CD4-positive, alpha-beta T cell treated with Interleukin-15 for 4 hours (primary cell): ENCODE measurements at places on chromosomes 7 and 10.

DNA sequence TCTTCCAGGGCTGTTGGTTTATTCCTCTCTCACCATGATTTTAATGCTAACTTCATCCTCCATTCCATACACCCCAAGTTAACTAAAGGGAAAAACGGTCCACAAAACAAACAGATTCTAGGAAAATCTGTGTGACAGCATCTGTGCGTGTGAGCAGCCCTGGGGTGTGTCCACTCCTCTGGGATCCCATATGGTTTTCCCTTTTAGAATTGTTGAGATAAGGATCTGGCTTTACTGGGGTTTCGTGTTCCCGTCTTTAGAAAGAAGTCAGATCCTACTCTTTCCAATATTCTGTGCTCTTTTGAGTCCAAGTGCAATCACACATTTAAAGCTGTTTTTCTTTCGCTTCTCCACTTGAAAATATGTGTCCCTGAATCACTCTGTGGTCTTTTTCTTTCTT, 257.1 kb downstream of the KLF6 start:
- DNase-seq, result no peak

DNA sequence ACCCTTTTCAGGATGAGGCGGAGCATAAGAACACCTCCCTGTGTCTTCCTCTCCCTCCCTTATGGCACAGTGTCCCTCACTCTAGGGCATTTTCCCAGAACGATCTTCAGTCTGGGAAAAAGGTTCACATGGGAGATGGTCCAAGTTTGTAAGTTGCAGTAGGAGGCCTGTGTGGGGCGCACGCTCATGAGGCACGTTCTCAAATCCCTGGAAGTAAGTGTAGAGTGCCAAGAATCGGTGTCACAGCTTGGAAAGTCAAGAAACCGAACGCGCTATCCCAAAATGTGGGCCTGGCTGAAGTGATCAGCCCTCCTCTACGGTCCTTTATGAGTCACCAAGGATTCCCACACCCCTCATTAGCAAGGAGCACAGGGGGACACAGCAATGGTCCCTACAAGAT, 23.9 kb upstream of the SMARCD3 start:
- no peak for DNase-seq

DNA sequence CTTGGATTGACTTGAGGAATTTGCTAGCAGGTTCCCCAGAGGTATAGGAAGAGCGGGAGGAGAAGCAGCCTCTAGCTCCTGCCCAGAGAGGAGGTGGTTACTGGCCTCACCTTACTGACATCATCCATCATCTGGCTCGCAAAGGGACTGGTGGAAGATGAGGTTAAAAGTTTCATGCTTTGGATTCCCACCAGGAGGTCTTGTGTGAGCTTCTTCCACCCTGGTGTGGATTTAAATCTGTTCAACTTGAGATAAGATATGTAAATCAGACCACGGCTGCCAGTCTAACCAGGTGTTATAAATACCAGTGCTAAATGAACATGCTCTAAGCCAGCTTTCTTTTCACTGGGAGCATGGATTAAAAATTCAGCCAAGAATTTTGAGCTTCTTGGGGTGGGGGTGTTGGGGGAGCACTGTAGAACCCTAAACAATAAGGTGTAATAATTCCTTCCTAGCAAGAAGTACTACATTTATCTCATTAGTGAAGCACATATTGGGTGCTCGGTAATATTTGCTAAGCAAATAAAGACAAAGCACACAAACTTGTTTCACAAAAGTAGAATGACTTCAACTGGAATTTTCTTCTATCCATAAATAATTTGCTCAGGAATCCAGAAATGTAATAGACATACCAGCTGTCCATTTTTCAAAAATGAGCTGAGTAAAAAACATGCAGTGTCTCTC, 7.8 kb downstream of the PROSER2 start:
- no peak for DNase-seq

GRCh38 chr10:61376908-61377368, 76.2 kb downstream of the TMEM26 start:
- DNase-seq, result no peak

DNA sequence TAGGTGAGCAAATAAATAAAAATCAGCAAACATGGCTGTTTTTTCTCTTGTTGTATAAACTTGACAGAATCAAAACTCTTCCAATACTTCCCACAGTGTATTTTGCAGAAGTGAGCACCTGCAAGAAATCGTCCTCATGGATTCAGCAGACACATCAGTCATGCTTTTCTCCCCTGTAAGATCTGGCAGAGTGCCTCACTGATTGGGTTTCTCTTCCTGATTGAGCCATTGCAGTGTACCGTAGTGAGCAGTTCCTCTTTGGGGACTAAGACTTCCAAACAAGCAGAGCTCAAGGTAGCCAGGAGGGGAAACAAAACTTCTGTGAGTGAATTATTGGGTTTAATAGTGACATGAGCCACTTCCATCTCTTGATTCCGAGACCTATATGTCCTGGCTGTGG, 2.2 kb upstream of the CCDC3 start:
- no peak for DNase-seq

GRCh38 chr10:47249881-47250280, 50.1 kb upstream of the GDF10 start:
- no peak for DNase-seq

- no peak for DNase-seq
Observed at GRCh38 chr10:114257498-114257897, 18.4 kb downstream of the VWA2 start.

DNA sequence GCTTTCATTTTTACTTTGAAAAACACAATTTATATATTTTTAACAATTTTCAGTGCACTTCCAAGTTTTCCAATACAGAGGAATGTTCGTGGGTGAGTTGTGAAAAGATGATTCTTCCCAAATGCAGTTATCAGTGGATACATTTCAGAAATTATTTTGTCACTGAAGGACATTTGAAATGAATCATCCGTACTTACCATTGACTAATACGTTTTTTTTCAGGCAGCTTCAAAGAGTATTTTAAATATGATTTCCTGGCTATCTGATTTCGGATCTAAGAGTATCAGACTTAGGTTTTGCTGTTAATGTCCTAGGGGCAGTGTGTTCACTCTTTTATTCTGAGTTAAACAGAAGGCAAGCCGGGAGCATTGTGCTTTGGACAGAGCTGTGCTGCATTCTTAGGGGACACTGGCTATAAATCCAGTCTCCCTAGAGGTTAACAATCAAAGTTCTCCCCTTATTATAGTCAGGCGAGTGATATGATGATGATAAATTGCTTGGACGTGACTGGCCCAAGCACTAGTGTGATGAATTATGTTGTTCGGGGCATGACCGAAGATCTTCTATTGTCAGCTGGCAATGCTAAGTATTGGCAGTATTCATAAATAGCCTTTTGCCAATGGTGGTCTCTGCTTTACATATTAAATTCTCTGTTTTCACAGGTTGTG, 4.5 kb downstream of the PTER start:
- peak; percentile 12 for DNase-seq

DNA sequence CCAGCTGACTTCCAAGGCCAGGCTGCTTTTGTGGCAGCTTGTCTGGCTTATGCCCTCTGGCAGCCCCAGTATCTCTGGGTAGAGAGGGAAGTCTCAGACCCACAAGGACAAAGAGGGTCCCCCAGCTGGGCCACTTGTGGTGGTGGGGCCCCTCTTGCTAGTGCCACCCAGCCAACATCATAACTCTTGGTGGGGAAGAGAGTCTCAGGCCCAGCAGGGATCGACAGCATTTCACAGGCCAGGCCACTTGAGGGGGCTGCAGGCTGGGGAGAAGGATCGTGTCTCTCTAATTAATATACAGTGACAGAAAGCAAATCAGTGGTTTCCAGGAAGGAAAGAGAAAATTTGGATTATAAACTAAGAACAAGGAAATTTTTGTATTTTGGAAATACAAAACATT, 76.0 kb downstream of the TYW1B start:
- no peak for DNase-seq

GRCh38 chr7:55344840-55345239, 20.3 kb upstream of the LANCL2 start:
- no peak for DNase-seq

DNA sequence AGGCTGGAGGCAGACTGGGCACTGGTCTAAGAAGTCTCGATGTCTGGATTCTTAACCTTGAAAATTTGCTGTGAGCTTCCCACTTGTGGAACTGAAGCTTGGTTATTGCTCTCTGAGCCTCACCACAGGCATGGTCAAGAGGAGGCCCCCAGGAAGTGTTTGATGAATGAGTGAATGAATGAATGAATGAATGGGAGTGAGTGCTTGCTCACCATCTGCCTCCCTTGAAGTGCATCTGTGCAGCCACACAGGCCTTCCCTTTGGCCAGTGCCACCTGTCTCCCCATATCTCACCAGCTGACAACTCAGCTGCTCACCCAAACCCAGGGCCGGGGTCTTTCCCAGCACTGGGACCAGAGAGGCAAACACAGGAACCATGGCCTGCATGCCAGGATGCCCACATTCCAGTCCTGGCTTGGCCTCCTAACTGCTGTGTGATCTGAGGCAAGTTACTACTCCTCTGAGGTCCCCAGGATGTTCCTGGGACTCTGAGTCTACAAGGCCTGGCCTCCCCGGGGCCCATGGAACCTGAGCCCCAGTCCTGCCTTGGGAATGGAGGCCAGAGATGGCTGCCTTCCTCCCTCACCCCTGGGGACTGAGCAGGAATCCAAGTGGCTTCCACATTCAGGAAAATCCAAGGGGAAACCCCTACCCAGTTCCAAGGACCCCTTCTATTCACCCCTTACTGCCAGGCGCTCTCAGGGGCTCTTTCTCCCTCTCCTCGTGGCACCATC, 51.4 kb upstream of the SLC29A3 start:
- no peak for DNase-seq

DNA sequence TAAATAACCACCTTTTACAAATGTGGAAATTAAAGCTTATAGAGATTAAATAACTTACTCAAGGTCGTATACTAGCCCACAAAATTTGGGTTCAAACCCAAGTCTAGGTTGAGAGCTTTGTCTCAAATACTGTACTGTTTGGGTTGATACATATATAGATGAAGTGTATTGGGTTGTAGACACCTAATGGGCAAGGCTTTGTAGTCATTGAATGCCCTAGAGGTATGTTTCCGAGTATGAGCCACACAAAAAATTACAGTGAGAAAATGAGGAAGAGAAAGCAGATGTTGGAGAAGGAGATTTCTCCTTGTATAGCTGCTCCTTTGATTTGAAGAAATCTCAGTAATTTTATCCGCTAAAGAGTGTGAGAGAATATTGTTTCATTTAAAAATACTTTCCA, 60.6 kb downstream of the C1GALT1 start:
- DNase-seq, result no peak

DNA sequence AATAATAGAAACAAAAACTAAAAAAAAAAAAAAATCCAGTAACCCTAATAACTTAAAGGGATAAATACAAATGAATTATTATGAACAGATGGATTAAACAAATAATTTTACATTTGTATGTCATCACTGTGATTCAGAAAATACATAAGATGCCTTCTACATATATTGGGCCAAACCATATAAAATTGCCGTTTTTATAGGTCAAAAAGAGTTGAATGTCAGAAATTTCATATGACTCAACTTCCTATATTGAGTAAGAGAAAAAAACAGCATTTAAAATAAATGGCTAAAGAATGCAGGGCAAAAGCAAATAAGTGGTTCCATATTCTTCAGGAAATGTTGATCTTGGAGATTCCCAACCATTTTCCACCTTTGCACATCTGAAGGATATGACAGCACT, 9.4 kb downstream of the SLC35B4 start:
- DNase-seq, result no peak

DNA sequence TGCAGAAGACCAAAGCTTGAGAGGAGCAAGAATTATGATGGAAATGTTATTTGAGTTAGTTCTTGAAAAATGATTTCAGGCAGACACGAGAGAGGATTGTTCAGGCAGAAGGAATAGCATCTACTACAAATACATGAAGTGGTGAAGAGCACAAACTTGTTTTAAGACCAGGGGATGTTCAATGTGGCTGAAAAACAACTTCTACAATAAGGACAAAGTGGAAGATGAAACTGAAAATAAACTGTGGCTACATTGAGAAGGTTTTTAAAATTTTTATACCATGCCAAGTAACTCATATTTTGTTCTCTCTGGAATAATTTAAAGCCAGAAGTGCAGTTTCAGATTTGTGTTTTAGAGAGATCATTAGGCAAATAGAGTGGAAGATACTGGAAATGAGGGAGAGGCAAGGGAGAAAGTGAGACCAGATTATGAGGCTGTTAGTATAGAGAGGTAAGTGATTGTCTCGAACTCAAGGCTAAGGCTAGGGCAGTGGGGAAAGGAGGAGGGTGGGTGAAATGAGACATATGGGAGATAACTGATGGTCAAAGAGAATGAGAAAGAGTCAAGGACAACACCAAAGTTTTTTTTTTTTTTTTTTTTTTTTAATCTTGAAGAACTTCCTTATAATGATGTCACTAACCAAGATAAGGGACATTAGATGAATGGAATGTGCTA, 115.4 kb downstream of the MDFIC start:
- no peak for DNase-seq

DNA sequence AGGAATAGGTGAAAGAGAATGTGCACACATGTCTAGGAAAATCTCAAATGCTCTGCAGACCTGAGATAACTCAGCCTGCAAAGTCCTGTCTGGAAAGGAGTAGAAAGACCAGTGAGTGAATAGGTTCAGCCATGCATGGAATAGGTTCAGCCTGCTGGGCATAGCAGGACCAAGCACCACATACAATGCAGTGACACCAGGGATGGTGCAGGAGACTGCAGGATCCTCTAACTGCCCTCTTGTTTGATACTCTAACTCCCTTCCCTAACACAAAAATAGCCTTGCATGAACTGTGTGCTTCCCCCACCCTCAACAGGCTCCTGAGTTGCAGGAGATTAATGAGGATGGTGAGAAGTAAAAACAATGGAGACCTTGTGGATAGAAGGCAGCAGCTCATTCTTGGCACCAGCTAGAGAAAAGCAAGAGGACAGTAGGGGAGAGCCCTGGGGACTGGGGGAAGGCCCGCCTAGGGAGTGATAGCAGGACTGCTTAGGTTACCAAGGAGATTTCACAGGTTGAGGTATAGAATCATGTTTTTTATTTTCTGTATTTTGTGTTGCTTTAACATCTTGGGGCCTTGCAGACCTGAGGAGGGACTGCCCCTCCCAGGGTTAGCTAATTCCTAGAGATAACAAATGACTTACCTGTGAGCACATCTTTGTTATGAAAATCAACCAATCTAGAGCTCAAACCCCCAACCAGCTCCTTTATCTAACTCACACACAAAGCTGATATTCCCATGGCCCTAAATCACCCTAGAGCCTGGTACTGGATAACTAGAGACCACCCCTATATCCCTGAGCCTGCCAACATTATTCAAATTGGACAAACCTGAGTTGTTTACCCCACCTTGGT, 187.8 kb downstream of the PLPP4 start:
- DNase-seq, result no peak

DNA sequence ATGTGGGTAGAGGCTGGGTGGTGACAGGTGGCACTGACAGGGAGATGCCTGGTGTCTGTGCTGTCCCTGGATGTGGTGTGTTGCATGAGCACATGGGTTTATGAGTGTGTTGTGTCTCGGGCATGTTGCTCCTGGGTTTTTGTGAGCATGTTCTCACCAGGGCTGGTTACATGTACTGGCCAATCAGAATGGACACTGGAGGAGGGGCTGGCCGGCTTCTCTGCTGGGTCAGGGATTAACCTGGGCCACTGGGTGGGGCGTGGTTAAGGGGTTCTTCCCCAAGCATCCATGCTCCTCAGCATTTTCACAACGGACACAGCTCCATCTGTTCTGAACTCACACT, 20.8 kb upstream of the VOPP1 start:
- DNase-seq, result no peak
